ENCODE measurements at places on chromosomes 16 and 17.
A peak's percentile ranks its signal among the peaks of the same experiment; 100 is the strongest.

DNA sequence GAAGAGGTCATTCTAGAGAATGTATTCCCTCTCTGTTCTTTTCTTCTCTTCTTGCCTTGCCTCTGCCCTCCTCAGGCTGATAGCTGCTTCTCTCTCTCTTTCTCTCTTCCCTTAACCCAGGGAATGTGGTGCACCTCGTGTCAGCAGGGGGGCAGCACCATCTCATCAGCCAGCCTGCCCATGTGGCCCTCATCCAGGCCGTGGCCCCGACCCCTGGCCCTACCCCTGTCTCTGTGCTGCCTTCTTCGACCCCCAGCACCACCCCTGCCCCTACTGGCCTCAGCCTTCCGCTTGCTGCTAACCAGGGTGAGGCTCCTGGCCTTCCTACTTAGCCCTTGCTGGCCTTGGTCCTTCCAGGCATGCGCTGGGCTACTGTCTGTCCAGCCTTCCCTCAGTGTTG, 23.5 kb downstream of the SRCAP start:
- no peak for DNase-seq

- no peak for DNase-seq
These were observed 67.5 kb downstream of the MARF1 start for GRCh38 chr16:15575293-15576049.

DNA sequence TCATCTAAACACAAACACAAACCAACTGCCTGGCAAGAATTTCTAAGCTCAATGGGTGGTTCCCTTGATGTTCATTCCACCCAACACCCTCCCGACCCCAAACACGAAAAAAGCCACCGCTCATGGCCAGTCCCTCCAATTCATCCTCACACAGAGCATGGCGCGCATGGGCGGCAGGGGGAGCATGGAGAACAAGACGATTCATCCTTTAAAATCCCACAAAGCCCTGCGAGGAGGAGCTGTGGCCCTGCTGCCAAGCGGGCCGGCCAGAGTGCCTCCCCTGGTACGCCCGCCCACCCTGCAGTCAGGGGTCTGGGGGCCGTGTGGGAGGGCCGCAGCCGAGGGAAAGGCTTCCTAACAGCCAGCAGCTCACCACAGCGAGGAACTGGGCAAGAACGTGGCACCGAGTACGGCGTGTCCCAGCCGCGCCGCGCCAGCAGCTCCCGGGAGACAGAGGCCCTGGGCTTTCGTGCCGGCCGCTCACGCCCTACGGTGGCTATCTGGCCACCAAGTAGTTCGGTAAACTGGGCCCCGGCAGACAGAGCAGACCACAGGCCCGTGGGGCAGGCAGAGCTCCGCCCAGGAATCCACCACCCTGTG, 60.9 kb downstream of the KLHDC4 start:
- no peak for DNase-seq

GRCh38 chr16:54647216-54647615, 283.4 kb upstream of the IRX5 start:
- no peak for DNase-seq

- no peak for DNase-seq
These were observed 55.4 kb downstream of the CYB5B start for GRCh38 chr16:69479775-69480174.

DNA sequence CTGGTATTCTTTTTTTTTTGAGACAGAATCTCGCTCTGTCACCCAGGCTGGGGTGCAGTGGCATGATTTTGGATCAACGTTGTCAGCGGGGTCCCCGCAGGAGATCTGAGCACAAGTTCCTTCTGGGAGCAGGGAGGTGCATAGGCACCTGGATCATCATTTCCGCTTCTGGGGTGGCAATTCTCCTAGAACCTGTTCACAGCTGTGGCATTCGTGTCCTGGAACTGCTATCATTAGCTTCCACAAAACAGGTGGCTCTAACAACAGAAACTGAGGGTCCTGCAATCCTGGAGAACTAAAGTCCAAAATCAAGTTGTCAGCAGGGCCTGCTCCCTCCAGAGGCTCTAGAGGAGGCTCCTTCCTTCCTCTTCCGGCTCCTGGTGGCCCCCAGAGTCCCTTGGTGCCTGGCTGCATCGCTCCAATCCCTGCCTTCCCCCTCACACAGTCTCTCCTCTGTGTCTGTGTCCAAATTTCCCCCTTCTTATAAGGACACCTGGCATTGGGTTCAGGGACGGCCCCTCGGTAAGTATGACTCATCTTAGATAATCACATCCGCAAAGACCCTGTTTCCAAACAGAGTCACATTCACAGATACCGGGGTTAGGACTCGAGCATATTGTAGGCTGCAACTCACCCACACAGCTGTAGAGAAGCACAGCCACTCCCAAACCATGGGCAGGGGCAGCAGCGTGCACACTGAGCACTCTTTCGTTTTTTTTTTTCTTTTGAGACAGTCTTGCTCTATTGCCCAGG, 43.5 kb upstream of the KLHDC4 start:
- peak; percentile 36 for DNase-seq

- no peak for DNase-seq
These were observed 1.4 kb upstream of the SLC5A11 start for GRCh38 chr16:24844101-24845030.

GRCh38 chr16:82328881-82329469, 159.0 kb upstream of the MPHOSPH6 start:
- no peak for DNase-seq

Measured in NCI-H1436 (cell line).